Cortex of kidney (tissue), 1 donor: ENCODE measurements at places on chromosomes 6 and 20.

DNA sequence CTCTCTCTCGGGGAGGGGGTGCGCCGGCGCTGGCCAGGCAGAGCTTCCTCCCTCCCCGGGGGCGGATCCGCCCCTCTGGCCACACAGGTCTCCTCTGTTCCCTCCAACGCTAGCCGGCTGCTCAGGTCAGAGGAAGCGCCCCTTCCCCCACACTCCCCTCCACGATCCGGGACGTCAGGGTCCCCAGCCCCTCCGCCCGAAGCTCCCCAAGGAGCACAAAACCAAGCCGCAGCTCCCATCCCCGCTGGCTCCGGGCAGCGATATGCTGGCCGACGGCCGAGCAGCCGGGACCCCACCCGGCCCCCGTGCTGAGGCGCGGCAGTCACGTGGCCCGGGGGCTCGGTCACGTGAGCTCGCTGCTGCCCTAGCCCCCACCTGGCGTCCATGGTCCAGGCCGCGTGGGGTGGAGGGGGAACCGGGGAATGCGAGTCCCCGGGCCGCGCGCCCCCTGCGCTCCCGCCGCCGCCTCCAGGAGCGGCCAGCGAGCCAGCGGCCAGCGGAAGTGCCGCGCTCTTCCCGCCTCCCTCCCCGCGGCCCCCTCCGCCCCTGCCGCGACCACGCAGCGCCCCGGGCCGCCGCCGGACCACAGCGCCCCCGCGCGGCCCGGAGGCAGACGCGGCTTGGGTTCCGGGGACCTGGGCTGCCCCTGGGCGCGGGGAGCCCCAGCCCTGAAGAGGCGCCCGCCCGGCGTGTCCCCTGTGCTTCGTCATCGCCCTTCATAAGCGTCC, at the start of gene SLC35B2:
TSS of gene SLC35B2 (minus strand) at position 504 of the 728 bp plus-strand sequence. CDS start at position 386, 118 bp downstream.
- DNase-seq = no peak

GRCh38 chr6:107866606-107867301, 42.6 kb upstream of the SCML4 start:
- no peak for DNase-seq

GRCh38 chr6:132964101-132964867, 149.9 kb downstream of the RPS12 start:
- DNase-seq = no peak

- DNase-seq = no peak
Measured at GRCh38 chr6:16006681-16007080, 122.2 kb upstream of the MYLIP start.

- no peak for DNase-seq
Measured at GRCh38 chr6:166989427-166990032, 9.7 kb upstream of the CEP43 start.

DNA sequence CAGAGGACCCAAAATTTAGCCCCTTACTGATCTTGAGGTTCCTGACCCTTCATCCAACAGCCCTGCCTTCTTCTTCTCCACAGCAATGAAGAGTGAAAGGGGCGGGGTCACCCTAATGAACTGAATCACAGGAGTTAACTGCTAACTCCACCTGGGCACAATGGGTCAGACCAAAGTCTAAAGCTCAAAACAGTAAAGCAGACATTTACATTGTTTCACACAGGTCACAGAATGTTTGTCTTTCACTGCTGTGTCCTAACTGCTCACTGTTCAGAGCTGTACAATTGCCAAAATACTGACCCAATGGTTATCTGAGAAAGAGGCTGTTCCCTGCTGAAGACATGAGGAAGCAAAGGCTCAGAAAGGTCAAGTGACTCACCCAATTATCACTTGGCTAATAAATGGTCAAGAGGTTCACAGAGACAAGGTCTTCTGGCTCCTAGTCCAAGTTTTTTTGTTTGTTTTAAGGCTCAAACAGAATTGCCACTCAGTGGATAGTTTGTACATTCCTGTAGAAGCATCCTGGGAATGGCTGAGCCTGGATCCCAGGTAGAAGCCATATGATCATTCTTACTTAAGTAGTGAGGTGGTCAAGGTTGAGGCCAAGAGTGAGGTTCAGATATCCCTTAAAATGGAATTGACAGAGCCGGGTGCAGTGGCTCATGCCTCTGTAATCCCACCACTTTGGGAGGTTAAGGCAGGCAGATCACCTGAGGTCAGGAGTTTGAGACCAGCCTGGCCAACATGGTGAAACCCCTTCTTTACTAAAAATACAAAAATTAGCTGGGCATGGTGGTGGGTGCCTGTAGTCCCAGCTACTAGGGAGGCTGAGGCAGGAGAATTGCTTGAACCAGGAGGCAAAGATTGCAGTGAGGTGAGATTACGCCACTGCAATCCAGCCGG, 35.1 kb upstream of the FAM83C start:
- DNase-seq = no peak

- no peak for DNase-seq
Measured at GRCh38 chr6:124991764-124992295, 29.6 kb downstream of the RNF217 start.

- no peak for DNase-seq
Measured at GRCh38 chr20:32213870-32214269, 6.2 kb downstream of the POFUT1 start.

GRCh38 chr6:149867876-149868640, 3.9 kb upstream of the LRP11 start:
- no peak for DNase-seq

DNA sequence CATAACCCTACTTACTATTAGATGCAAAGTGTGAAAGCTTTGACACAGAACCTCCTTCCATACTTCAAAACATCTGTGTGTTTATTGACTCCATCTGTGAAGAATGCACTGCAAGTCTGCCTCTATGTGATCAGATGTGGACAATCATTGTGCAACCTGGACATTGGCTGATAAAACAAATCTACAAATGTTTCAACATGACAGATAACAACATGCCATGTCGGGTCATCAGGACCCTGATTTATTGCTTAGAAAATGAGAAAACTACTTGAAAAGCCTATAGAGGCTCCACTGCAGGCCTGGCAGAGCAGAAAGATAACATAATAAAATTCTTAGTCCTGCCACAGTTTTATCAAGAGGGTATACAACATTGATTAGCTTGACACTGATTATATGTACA, 1286.4 kb downstream of the GRIK2 start:
- DNase-seq = no peak

- no peak for DNase-seq
Measured at GRCh38 chr20:48012401-48012974, 227.2 kb upstream of the SULF2 start.

DNA sequence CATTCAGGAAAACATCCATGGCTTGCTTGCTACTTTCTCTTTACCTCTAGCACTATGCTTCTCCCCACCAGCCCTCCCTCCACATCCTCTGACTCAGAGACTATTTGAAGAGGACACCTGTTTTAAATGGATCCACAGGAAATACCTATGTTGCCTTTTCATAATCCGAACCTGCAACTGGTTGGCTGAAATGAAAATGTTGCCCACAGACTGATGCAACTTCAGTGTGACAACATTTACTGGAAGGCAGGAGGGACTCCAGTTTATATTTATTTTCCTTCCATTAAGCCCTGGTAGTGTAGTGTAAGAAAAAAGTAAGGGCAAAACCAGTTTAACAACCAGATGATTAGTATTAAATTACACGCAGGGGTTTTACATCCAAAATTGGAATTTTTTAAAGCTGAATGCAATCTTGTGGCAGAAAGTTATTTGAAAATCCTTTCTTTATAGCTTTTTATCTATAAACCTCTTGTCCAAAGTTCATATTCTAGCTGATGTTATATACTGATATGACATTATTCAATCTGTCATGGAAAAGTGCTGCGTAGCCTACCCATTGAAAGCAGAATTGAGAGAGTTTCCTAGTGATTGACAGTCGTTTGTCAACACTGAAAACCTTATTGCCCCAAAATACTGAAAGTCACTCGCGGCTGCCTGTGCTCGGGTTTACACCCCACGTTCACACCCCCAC, 881 bp upstream of the AIG1 start:
- no peak for DNase-seq

GRCh38 chr20:36881331-36881730, 5.4 kb downstream of the TLDC2 start:
- DNase-seq = no peak

DNA sequence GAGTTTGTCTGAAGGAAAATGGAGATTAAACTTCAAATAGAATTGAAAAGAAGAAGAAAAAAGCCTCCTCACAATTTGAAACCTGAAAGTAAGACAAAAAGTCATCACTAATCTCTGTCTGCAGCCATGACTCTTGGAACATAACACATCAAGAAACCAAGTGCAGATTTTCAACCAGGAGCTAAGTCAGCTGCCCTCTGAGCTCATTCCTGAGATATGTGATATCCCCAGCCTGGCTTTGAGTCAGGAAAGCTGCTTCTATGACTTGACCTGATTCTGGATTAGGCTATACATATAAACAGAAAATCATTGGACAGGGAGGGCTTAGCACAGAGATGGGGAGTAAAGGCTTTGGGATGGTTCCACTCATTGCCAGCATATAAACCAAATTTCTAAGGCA, 891.4 kb downstream of the TFAP2A start:
- DNase-seq = no peak

DNA sequence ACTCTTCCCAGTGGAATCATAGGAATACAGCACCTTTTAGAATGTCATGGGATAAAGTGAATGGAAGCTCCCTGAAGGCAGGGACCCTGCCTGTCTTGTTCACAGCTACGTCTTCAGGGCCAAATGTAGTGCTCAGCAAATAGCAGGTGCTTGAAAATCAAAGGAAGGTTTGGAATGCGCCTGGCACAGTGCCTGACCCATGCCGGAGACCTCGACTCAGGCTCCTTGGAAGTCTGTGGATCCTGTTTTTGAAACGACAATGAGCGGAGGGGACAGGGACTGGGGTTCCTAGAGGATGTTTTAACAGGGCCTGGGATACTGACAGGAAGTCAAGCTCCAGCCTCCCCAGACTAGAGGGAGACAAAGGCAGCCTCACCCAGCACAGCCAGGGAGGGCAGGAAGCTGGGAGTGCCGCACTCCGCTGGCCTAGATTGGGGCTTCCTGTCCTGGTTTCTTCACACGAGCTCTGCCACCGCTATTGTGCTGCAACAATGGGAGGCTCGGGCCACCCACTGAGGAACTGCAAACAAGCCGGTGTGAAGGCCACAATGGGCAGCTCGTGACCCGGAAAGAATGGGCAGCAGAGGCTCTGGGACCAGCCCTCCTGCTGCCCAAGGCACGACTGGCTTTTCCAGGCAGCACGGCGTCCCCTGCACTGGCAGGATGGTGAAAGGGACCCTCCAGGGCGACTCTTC, 76.7 kb downstream of the PREX1 start:
- DNase-seq = no peak

GRCh38 chr20:699811-700338, 24.3 kb upstream of the SCRT2 start:
- no peak for DNase-seq

DNA sequence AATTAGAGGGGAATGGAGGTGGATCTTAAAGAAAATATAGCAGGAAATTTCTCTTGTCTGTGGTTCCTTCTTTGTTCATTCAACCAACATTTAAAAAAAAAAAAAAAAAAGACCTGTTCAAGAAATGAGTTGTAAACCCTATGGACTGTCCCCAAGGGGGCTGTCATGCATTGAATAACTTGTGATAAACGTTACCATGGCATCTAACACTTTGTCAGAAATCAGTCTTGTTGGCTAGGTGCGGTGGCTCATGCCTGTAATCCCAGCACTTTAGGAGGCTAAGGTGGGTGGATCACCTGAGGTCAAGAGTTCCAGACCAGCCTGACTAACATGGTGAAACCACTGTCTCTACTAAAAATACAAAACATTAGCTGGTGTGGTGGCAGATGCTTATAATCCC, 381.7 kb downstream of the BCKDHB start:
- DNase-seq = no peak

DNA sequence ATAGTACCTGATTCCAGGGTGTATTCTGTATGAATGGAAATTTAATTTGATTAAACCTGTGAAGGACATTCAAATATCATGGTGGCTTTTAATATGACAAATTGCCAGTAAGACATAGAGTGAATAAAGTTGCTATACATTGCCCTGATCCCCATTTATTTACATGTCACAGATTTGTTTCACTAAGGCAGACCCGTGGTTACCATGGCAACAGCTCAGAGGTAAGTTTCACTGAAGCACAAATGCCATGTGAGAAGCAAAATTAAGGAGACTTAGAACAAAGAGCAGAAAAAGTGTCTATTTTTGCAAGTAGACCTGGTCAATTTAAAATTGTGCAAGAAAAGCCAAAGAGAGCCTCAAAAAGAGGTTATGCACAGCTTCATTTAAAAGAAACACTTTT, 63.7 kb downstream of the PXDC1 start:
- no peak for DNase-seq

- DNase-seq = no peak
Measured at GRCh38 chr6:156175971-156176421, 601.2 kb upstream of the ARID1B start.

GRCh38 chr6:90151576-90152422, 144.8 kb downstream of the BACH2 start:
- no peak for DNase-seq

DNA sequence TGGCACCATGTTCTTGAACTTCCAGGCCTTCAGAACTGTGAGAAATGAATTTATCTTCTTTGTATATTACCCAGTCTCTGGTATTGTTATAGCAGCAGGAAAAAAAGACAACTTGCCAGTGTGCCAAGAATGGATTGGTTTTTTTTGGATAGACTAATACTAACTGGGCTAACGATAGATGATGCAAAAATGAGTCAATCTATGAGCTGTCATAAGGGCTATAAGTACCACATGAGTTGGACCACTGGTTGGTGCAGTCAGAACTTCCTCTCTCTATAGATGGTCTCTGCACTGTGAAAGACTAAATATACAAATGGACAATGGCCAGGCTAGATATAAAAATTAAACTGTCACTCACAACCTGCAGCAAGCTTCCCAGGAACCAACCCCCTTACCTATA, 87.6 kb upstream of the COL21A1 start:
- no peak for DNase-seq

GRCh38 chr6:168370310-168370991, 50.9 kb upstream of the DACT2 start:
- DNase-seq = no peak

DNA sequence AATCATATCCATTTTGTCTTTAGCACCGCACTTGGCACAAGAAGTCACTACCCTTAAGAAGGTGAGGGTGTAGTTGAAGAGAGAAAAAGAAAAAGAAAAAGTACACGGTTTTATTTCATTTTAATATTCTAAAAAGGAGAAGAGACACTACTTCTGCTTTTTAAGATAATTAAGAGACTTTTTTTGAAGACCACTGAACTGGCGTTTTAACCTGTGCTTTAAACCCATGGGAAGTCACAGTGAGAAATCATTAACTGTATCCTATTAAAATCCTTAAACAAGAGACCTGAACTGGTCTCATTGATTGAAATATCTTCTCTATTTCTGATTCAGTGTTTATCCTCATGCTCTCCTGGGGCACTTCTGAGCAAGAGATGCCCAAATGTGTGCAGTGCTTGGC, 243.5 kb downstream of the TMEM242 start:
- no peak for DNase-seq

GRCh38 chr6:163739408-163739725, 324.8 kb downstream of the QKI start:
- no peak for DNase-seq

DNA sequence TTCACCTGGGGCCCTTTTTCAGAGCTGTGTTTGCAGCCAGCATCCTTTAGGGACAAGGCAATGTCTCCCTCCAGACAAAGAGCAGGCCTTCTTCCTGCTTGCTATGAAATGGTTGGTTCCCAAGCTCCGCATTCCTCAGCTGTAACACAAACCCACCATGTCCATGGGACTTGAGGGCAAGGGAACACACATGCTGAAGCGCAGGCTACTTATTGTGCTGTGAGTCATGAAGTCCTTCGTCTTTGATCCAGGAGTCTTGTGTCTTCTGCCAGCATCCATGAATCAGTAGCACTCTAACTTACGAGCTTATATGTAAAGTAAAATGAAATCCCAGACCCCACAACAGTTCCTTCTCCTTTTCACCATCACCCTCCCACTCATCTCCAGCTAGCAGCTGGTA, 59.0 kb downstream of the ANKRD60 start:
- DNase-seq = no peak
